ENCODE measurements at places on chromosomes 1 and 21.

DNA sequence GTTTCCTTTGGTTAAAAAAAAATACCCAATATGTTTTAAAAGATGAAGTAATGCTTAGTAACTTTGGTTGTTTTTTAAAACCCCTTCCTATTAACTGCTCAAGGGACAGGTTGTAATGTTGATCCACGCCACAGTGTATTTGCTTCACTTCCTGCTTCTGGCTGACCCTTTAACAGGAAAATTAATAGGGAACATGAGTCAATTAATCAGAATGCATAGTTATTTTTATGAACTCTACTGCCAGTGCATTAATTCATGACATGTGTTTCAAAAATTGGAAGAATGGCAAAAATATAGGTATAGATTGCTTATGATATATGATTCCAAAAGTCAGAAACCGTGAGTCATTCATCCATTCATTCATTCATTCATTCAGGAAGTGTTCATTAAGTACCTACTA, 204.8 kb downstream of the SETD4 start:
- DNase-seq = no peak

- DNase-seq = no peak
These were observed 7.6 kb downstream of the CHODL start for GRCh38 chr21:18252256-18252655.

DNA sequence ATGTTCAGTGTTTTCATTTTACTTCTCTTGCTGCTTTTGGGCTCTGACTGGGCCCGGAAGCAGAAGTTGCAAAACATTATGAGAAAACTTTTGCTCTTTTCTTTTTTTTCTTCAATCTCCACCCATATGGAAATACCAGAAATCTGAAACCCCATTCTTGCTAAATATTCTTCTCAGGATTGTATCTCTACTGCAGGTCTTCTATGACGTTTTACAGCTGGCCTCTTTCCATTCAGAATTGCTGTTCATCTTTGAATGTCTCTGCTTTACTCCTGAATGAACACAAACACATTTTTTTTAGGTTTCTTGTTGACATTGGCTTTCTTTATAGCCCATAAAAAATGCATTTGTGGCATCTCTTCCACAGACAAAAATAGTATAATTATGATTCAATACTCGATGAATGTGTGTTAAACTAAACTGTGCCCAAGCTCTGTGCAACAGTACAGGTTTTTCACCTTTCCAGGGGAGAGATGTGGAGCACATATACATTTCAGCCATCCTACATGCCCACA, 18.8 kb downstream of the PTPRC start:
- DNase-seq = no peak

- DNase-seq = peak; percentile 97
These were observed 12.0 kb downstream of the PPFIA4 start for GRCh38 chr1:203038217-203038741.

DNA sequence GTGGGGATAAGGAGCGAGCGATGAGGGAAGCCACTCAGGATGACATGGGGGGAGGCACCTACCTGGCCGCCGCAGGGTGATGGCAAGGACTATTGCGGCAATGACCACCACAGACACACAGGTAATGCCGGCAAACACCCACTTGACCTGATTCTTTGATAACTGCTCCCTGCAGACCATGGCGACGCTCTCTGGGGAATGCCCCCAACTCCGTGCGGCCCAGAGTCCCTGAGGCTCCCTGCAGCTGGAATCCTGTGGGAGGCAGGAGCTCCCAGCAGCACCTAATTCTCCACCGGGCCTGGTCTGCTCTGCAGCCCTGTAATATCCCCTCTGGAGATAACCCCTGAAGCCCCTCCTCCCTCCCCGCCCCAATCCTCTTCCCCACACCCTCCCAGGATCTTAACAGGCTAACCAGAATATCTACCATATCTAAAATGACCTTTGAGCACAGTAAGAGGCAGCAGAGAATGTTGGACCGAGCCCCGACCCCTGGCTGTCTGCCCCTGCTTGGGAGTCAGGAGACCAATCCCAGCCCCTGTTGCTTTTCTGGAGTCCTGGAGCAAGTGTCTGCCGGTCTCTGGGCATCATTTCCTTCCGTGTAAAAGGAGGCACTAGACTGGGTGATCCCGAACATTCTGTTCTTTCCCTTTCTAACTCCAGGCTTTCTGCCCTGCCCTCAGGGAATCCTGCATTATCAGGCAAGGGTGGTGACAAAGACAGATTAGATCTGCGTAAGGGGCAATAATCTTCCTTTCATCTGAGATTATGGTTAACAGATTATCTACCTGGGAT, at the start of gene FAM151A:
FAM151A (minus strand) TSS at position 310 of the 792 bp plus-strand sequence; CDS start at position 180, 130 bp downstream.
- no peak for DNase-seq

GRCh38 chr1:46618754-46619415, 2.3 kb upstream of the MOB3C start:
- no peak for DNase-seq

DNA sequence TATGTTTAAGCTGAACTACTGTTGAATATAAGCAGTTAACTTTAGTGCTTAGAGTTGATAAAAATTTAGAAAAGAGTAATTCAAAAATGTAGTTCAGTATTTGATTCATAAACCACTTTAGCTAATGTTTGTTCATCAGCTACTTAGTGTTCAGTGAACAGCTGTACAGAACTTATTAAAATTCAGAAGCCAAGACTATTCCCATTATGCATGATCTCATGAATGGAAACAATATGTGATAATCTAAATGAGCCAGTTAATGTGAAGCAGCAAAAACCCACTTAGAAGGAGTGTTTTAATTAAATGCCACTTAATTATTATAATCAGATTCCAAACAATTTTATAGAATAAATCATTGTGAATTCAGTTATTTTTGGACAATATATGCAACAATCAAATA, 92.9 kb upstream of the NEGR1 start:
- no peak for DNase-seq

DNA sequence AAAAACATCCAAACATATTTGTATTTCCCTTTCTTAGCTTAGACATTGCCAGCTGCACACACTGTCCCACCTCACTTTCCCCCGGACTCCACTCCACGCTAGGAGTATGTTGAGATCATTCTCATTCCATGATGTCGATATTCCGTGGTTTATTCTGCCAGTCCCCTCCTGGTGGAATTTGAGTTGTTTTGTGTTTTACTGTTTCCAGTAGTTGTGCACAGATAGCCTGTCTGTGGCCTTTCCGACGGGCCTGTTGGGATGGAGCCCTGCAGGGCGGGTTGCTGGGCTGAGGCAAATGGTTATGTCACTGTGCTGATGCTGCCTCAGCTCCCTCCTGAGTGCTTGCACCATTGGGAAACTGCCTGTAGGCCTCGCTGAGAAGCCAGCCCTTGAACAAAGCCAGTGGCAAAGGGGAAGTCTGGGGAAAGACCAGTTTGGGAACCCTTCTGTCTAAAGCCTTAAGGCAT, 12.8 kb downstream of the TRAPPC10 start:
- no peak for DNase-seq

GRCh38 chr1:236052232-236052993, 12.5 kb downstream of the NID1 start:
- DNase-seq = no peak

DNA sequence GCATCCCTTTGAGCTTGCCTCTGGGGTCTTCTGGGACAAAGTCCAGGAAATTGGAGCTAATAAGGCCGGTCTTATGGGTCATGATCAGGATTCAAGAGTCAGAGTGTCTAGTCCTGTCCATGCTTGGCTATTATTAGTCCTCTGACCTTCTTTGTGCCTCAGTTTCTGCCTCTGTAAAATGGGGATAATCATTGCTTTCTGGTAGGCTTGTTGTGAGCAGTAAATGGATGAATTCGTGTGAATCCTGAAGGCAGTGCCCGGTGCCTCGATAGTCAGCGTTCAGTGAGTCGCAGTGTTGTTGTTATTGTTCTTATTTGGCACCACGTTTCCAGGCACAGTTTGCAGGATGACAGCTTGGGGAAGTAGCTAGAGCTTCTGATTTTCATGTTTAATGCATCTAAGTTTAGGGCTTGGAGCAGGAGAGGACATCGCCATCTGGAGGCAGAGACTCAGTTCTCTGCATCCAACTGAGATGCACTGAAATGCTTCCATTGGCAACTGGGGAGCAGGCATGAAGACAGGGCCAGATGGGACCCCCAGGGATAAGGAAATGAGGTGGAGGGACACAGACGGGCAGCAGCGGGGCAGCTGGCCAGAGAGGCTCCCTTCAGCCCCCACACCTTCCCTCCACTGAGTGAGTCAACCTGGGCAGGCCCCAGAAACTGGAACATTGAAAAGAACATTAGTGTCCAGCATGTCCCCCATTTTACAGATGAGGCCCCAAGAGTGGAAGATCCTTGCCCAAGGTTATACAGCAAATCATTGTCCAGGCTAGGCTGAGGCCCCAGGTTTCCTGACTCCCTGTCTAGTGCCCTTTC, 160.3 kb downstream of the PTPRU start:
- no peak for DNase-seq
